Mucosa of gallbladder (tissue), 1 donor: ENCODE measurements at places on chromosomes 3 and 15. TPM values are rescaled to one million over a fixed set of nuclear protein-coding genes. Genes with fewer than 3 reads are reported as not detected.

DNA sequence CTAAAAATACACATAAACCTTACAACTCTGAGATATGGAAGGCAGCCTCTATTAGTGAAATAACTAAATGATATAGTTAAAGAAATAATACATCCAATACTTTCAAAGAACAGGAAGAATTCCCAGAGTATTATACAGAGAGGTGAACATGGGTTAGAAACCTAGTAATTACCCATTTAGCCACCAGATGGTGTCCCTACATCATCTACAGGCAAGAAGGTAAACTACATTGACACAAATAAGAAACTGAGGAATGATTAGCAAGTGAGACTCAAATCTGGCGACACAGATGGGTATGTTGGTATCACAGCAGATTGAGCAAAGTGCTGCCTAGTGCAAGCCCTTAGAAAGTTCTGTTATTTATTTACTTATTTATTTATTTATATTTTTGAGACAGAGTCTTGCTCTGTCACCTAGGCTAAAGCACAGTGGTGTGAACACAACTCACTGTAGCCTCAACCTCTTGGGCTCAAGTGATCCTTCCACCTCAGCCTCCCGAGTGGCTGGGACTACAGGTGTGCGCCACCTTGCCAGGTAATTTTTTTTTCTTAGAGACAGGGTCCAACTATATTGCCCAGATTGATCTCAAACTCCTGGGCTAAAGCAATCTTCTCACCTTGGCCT, 28.2 kb downstream of the NEK4 start:
- DNase-seq, result no peak

DNA sequence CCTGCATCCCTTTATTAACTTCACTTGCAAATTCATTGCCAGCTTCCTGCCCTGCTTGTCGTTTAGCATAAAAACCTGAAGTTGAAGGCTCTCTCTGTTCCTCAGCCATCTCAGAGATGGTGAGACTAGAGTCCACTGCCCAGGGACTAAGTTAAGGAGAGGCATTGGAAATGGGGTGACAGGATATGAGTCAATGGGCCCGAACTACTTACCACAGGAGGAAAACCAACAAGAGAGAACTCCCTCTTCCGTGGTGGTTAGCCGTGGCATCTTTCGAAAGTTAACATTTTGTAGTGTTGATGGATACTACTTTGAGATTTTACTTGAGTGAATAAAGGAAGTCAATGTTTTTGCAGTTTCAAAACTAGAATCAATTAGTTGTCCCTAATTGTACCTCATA, 65.3 kb downstream of the LRTM1 start:
- DNase-seq, result no peak

GRCh38 chr15:98873441-98874218, 134.0 kb downstream of the PGPEP1L start:
- no peak for DNase-seq

- no peak for DNase-seq
Observed at GRCh38 chr3:151579571-151580270, 118.9 kb upstream of the IGSF10 start.

- DNase-seq, result no peak
Observed at GRCh38 chr15:76972389-76973361, 22.3 kb upstream of the PSTPIP1 start.

GRCh38 chr3:9399337-9399703, 1.9 kb downstream of the SETD5 start:
- DNase-seq, result no peak

GRCh38 chr15:52699457-52699856, 20.3 kb upstream of the ATOSA start:
- DNase-seq, result no peak

DNA sequence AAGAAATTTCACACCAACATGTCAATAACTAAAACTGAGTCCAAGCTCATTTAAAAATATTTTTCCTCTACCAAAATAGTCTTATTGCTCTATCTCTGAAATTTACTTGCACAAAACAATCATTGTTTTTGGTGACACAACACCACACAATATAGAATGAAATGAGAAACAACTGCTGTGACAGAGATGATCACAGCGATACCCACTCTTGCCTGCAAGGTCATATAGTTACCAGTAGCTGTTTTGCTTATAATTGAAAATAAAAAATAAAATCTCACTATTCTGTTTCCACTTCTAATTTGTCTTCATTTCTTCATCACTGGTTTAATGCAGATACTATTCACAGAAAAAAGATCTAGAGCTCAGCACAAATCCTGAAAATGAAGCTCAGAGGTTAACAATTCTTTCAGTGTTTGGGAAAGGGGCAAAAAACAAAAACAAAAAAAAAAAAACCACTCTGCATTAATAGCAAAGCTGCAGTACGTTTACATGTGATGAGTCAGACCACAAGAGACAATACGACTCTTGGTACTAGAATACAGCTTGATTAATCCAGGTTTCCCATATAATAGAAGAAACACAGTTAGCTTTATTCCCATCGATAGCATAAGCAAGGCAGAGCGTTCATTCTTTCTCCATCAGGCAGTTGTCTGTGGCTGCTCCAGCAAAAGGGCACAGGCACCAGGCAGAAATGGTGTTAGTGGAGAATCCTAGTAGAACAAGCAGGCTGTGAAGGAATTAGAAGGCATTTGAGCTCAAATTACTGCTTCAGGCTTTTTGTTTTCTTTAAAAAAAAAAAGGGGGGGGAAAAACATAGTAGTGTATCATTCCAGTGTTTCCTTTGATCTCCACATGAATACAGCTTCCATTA, 773 bp downstream of the ANKRD28 start:
- DNase-seq, result no peak

GRCh38 chr3:101484805-101485620, 28.0 kb downstream of the SENP7 start:
- DNase-seq, result no peak

GRCh38 chr3:69723389-69723788, 15.9 kb upstream of the MITF start:
- no peak for DNase-seq

DNA sequence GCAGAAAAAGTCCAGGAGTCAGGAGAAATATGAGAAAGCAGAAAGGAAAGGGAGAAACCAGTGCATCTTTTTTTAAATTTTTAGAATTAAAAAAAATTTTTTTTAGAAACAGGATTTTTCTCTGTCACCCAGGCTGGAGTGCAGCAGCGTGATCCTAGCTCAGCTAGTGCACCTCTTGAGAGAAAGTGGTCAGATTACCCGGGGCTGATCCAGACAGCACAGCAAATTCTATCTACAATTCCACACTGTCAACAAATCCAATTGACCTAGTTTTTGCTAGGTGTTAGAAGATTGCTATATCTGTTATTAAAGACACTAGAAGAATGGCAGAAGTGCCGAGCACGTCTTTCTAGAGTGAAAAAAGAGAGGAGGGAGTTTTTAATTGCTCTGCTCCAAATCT, 117.3 kb downstream of the RFTN1 start:
- no peak for DNase-seq

DNA sequence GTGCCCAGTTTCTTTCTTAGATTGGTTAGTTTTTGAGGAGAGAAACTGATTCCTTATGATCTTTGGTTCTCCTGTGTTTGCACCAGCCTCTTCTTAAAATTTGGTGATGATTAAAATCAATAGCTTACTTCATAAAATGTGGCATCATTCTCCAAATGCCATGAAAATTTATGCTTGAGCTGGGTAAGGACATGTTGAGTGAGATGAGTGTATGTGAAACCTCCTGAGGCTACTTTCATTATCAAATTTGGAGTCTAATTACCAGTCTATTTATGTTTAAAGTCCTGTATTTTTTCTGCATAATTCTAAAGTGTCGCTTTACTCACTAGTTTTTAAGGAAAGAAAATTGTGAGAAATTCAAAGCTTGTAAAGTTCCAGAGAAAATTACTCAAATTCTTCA, 102.1 kb downstream of the DIPK2A start:
- DNase-seq, result no peak

GRCh38 chr15:31004220-31004733, 12.8 kb upstream of the MTMR10 start:
- no peak for DNase-seq

DNA sequence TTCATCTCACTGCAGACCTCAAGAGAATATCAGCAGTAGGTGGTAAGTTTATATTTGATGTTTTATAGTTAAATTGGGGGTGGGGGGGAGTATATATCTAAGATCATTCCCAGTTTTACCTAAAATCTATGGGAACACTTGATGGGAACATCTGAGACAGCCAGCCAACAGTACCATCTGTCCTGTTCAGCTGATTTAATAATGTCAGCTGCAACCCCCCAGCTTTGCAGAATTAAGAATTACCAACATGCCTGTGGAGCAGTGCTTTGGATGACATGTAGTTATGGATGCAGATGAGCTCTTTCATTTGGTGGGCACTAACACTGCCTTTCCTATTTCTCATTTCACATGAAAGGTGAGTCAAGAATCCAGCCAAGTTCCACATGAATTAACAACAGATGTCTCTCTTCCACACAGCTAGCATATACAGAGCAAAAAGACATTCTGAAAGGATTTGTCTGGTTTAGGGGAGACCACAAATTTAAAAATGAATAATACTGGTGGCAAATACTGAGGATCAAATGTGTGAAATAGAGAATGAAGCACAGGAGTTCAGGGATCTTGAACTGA, 76.2 kb downstream of the SETD5 start:
- no peak for DNase-seq

ZPLD1 gene
- total RNA-seq, result 14.2 TPM

THRB gene
- total RNA-seq, result 7.1 TPM

NME9 gene
- 2.6 TPM for total RNA-seq

TMEM89 gene
- total RNA-seq, result not detected

SLC2A2 gene
- total RNA-seq, result 22.4 TPM

CPN2 gene
- 0.12 TPM for total RNA-seq

CCDC39 gene
- total RNA-seq, result not detected
